Activated CD8-positive, alpha-beta memory T cell treated with anti-CD3 and anti-CD28 coated beads, Interleukin-2, amount 50 U/mL, for 4 hours (primary cell): ENCODE measurements at places on chromosomes 6 and 20.

GRCh38 chr20:58649288-58650180 is 1.5 kb upstream of the STX16 start:
- DNase-seq, result peak; percentile 44

DNA sequence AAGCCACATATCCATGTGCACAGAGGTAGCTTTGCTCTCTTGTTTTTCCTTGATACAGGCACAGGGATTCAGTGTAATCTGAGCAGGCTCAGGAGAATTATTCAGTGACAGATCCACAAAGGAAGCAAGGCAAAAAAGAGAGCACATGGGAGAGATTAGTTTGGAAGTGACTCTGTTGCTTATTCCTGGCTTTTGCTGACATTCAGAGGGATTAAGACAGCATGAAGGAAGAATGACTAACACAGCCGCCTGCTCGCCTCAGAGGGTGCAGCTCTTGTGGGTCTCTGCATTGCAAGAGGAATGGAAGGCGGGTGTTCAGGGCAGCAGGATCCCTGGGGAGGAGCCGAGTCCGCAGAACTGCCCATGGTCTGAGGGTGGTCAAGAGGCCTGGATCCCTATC is 203.4 kb upstream of the KCNQ5 start:
- DNase-seq, result no peak

- DNase-seq, result no peak
These were observed 6.1 kb upstream of the LEMD2 start for GRCh38 chr6:33794910-33795623.

DNA sequence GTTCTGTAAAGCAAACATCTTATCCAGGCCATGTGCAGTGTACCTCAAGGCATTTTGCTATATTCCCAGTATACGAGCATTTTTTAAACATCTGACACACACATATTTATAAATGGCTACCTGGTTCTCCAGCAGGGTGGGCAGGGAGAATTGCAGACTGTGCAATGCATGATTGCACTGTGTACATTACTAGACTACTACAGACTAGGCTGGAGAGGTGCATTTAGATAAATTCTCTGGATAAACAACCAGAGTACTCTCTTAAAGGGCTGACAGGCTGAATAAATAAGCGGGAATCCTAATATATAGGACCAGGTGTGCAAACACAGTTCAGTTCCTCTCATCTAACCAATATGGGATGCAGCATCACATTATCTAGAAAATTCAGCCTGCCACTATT is 428.3 kb upstream of the ARID1B start:
- no peak for DNase-seq

GRCh38 chr20:3980260-3981131 is 34.9 kb downstream of the RNF24 start:
- peak; percentile 30 for DNase-seq

DNA sequence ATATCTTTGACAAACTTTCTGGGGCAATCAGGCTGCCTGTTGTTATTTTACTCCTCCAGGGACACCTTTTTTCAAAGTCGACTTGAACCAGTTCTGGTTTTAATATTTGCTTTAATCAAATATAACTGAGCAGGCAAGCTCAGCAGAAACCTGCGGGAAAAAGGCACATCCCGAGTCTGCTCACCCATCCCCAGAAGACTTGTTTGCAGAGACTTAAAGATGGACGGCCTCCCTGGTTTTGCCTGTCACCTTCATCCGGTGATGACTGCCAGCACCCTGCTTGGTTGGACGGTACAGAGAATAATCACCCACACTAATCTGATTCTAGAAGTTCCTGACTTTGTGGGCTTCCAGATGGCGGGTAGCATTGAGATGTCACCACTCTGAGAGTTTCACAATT is 36.8 kb downstream of the PPP1R3G start:
- no peak for DNase-seq

DNA sequence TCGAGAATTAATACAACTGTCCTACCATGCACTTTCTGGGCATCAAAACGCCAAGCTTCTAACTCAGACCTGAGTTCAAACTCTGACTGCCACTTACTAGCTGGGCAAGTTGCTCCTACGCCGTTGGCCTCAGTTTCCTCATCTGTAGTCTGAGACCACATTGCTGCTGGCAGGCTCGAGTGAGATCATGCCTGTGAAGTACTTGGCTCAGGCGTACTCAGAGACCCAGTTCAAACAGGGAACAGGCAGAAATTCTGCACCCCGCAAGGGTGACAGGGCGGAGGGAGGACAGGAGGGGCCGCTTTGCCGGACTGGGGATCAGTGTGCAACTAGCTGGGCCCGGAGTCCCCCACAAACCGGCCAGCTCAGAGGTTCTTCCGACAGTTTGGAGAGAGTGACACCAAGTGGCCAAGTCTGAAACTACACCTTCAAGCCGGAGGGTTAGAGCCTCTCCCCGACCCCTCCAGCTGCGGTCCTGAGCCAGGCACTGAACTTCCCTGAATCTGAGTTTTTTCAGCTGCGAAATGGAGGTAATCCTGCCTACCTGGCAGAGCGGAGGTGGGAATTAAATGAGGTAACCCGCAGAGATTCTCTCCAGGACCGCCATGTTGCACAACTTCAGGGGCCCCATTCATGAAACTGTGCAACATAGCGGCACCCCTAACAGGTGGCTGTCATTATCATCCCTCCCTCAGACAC is 46.0 kb upstream of the PTPN1 start:
- peak; percentile 57 for DNase-seq

DNA sequence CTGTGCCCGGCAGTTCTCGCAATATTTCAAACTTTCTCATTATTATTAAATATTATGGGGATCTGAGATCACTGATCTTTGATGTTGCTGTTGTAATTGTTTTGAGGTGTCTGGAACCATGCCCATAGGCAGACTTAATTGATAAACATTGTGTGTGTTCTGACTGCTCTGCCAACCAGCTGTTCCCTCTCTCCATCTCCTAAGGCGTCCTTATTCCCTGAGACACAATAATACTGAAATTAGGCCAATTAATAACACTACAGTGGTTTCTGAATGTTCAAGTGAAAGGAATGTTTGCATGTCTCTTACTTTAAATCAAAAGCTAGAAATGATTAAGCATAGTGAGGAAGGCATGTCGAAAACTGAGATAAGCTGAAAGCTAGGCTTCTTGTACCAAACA is 7.6 kb downstream of the MAPK14 start:
- no peak for DNase-seq

DNA sequence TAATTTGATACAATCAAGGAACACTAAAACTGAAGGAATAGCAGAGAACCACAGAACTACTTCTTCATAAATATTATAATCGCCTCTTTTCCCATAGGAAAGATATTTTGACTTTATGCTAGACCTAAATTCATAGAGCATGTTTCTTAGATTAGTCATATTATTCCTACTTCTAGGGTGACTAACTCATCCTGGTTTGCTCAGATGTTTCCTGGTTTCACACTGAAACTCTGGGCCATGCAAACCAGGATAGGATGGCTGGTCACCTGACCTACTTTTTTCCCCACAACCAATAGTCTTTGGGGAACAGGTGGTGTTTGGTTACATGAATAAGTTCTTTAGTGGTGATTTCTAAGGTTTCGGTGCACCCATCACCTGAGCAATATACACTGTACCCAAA is 42.8 kb downstream of the MMS22L start:
- DNase-seq, result no peak

DNA sequence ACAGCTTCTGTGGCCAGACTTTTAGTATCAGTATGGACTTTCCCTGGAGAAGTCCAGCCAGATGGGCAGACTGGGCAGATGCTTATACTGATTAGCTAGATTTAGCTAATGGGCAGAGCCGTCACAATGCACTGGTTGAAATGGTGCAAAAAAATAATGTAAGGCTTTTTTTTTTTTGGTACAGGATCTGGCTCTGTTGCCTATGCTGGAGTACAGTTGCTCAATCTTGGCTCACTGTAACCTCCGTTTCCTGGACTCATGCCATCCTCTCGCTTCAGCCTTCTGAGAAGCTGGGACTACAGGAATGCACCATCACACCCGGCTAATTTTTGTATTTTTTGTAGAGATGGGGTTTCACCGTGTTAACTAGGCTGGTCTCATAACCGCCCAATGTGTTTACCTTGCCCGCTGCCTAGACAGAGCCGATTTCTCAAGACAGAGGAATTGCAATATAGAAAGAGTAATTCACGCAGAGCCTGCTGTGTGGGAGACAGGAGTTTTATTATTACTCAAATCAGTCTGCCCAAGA is 16.4 kb upstream of the KIFC1 start:
- DNase-seq, result no peak

DNA sequence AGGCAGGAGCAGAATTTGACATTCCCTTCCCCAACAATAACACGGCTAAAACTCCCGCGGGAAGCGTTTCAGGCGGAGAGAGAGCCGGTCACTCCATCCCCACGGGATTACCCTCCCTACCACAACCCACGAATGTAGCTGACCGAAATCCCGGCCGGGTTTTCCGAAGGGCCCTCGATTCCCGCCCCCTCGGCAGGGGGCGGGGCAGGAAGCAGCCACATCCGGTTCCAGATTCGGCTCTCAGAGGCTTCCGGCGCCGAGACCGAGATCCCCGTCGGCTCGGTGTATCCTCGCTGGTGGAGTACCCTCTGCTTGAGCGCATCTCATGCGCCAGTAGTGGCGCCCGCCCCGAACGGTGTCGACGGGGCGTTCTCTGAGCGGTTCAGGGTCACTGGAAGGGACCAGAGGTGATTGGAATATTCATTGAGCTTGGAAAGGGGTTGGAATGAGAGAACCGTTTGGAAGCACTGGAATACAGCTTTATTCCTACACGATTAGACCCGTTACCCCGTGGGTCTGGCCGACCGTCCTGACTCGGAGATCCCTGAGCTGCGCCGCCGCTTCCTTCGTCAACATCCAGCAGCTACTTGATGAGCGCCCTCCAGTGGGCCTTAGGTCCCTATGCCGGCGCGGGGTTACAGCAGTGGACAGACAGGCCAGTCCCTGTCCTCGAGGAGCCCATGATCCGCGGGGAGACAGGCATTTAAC is 649 bp upstream of the RGL2 start:
- peak; percentile 91 for DNase-seq

GRCh38 chr20:251354-251753 is 6.2 kb upstream of the DEFB132 start:
- DNase-seq, result no peak

GRCh38 chr6:17389274-17389847 is 4.0 kb upstream of the CAP2 start:
- no peak for DNase-seq

DNA sequence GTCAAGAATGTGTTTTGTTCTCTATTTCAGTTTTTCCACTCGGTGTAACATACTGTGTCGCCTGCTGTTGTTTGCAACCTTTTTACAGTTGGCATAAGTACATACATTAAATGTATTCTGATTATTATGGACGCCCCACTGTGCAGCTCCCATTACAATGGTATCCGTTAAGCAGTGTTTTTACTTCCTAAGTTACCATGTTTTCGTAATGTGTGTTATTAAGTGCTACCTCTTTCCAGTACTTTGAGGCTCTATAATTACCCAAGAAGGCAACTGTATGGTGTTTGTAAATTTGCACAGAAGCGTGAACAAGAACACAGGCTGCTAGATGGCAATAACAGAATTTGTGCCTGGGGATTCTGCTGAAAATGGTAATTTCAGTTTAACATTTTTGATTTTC is 568.0 kb upstream of the MARCKS start:
- no peak for DNase-seq

DNA sequence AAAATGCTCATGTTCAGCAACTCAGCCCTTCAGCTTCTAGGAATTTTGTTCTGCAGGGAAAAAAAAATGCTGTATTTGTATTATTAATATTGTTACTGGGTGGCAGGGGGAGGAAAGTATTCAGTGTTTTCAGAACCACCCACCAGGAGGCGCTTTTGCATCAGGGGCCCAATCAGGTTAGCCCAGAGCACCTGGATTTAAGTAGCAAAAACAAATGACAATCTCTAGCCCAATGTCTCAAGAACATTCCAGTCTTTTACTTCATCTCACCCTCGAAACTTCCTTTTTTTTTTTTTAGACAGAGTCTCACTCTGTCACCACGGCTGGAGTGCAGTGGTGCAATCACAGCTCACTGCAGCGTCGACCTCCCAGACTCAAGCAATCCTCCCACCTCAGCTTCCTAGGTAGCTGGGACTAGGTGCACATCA is 635 bp upstream of the C20orf203 start:
- peak; percentile 72 for DNase-seq

DNA sequence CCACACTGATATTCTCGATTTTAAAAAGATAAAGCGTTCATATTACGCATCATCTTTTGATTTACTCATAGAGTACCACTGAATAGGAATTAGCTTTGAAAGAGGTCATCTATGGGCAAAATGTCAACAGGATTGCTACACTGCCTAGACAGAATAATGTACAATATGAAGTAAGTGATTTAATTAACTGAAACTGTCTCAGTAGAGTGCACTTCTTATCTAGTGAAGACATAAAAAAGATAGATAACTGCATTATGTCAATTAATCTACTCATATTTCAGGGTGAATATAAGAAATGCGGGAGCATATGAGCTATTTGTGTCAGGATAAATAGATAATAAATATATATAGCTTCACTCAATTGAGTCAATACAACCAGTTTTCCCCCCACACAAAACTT is 723.9 kb downstream of the EYS start:
- DNase-seq, result no peak

GRCh38 chr20:20609522-20609921 is 102.9 kb downstream of the RALGAPA2 start:
- no peak for DNase-seq

- no peak for DNase-seq
These were observed 711.1 kb upstream of the NRSN1 start for GRCh38 chr6:23414922-23415321.

- no peak for DNase-seq
These were observed 261.2 kb upstream of the PLCB4 start for GRCh38 chr20:8807480-8808201.

DNA sequence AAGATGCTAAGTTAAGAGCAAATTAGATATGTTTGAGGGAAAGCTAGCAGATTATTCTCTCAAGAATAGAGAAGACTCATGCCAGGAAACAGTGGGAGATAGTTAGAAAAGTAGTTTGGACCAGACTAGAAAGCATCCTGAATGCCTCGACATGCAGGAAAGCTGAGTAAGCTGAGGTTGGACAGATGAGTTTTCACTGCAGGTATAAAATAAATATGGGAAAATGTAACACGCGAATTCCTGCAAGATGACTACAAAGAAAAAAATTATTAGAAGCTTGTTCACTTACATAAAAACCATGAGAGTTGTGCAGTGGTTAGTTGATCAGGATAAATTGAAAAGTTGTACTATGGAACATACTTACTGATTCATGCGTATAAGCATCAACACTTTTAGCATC is 484.2 kb upstream of the MANEA start:
- no peak for DNase-seq

- no peak for DNase-seq
These were observed 1.5 kb downstream of the MAFB start for GRCh38 chr20:40687384-40688128.

GRCh38 chr20:2820896-2821869 is 5.0 kb downstream of the TMEM239 start:
- no peak for DNase-seq

DNA sequence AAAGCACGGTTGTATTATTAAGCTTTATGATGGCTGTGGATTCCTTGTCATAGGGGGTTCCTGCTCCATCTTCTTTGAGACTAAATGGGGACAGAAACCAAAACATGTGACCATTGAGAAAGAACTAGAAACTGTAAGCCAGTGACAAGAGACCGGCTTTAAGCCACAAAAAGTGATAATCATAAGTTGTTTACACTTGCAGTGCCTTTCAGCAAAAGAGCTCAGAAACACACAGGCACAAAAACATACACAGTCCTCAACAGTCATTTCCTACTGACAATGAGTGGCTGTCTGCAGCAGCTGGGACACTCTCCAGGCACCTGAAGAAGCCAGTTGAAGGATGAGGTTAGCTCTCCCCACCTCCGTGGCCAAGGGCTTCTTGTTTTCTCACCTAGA is 20.0 kb upstream of the UBE2J1 start:
- DNase-seq, result no peak
